ENCODE measurements at places on chromosomes 2 and 18. TPM values are rescaled to one million over a fixed set of nuclear protein-coding genes. Genes with fewer than 3 reads are reported as not detected.

Gene STPG4
- 6.9 TPM for total RNA-seq

Gene KYNU
- 1.1 TPM for total RNA-seq

Gene NPAS2
- total RNA-seq, result 9.8 TPM

Gene DES
- total RNA-seq, result 0.63 TPM

Gene UNC80
- not detected for total RNA-seq

Gene SERPINB4
- not detected for total RNA-seq

Gene RAB11FIP5
- total RNA-seq, result 13.9 TPM

Gene ALPG
- total RNA-seq, result not detected

Gene GBX2
- total RNA-seq, result not detected

Gene VWC2L
- total RNA-seq, result not detected

Gene NAT8
- not detected for total RNA-seq

Gene CRYGB
- not detected for total RNA-seq

Gene LMAN1
- 46.2 TPM for total RNA-seq

Gene REG1B
- not detected for total RNA-seq

Gene POU3F3
- not detected for total RNA-seq

Gene BCL11A
- not detected for total RNA-seq

Gene CHST9
- not detected for total RNA-seq

Measured in HT-29 (cell line).